GM13976 (cell line): ENCODE measurements at places on chromosomes 6 and 20.

DNA sequence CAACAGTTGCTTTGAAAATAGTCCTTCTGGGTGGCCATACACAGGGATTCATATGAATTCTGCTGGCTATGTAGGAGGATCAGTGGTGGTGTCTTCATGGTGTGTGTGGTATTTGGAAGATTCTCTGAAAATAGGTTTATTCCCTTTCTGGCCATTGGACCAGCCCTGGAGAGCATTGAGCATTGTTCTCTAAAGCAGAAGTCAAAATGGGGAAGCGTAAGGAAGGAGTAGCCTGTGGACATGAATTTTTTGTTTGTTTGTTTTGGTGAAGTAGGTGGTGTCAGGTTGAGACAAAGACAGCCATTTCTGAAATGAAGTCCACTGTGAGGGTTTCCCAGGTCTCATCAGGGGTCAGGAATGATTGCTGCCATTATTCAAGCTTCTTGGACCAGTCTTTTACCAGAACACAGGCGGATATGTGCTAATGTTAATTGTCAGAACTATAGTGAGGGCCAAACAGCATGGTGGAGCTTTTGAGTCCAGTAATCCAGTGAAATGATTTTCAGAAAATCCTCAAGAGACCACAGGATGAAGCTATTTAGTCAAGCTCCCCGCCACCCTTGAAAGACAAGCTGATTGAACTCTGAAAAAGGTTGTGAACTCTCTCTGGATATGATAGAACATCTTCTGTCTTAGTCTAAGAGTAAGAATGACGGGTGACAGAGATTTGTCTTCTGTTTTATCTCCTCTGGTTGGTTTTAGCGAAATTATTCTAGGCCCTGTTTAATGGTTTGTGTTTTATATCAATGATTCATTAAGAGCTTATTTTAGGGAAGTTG, 60.0 kb downstream of the DNAH8 start:
- no peak for DNase-seq

- no peak for DNase-seq
These were observed 5.5 kb downstream of the ANKEF1 start for GRCh38 chr20:10040070-10040975.

GRCh38 chr20:44861531-44862006, 23.9 kb upstream of the YWHAB start:
- DNase-seq = no peak

GRCh38 chr20:23143098-23143497, 57.0 kb upstream of the CD93 start:
- no peak for DNase-seq

DNA sequence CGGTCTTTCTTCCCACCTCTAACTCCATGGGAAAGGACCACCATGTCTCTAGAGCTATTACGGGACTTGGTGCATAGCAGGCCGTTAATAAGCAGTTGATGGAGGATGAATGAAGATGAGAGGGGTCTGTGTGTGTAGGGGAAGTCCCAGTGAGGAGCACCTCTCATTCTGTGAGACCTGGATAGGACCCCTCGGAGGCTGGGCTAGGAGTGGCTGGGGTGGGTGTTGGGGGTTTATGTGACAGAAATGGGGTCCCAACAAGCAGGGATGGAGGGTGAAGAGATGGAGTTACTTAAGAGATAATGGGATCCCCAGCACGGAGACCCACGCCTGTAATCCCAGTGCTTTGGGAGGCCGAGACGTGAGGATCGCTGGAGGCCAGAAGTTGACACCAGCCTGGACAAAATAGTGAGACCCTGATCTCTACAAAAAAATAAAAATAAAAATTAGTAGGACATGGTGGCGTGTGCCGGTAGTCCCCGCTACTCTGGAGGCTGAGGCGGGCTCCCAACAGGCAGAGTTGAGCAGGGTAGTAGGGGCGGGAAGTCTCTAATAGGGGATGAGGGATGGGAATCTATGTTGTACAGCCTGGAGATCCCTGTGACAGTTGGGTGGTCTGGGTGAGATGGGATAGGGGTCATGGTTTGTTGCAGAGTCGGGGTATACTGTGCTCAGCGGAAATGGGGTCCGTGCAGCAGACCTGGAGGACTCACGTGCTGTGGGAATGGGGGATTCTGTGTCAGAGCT, 677 bp upstream of the ZNF341 start:
- DNase-seq = no peak

GRCh38 chr6:142545147-142545546, 243.3 kb downstream of the ADGRG6 start:
- DNase-seq = no peak

DNA sequence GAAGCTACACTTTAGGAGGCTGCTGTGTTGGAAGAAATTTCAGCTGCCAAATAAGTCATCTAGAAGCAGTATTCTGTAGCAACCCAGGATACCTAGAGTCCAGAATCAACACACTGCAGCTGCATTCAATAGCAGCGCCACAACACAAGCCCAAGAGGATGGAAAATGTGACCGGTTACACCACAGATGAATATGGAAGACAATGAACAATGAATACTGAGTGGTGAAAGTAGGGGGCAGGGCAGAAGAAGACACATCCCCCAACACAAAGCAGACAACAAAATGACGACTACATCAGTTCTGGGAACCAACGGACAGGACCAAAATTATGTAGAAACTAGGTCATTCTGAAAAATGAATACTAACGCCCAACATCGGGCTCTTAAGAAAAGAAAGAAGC, 38.2 kb downstream of the KIF6 start:
- no peak for DNase-seq

GRCh38 chr6:143058987-143059386, 1.7 kb upstream of the AIG1 start:
- no peak for DNase-seq

- no peak for DNase-seq
These were observed 17.1 kb upstream of the SASH1 start for GRCh38 chr6:148325316-148326068.

DNA sequence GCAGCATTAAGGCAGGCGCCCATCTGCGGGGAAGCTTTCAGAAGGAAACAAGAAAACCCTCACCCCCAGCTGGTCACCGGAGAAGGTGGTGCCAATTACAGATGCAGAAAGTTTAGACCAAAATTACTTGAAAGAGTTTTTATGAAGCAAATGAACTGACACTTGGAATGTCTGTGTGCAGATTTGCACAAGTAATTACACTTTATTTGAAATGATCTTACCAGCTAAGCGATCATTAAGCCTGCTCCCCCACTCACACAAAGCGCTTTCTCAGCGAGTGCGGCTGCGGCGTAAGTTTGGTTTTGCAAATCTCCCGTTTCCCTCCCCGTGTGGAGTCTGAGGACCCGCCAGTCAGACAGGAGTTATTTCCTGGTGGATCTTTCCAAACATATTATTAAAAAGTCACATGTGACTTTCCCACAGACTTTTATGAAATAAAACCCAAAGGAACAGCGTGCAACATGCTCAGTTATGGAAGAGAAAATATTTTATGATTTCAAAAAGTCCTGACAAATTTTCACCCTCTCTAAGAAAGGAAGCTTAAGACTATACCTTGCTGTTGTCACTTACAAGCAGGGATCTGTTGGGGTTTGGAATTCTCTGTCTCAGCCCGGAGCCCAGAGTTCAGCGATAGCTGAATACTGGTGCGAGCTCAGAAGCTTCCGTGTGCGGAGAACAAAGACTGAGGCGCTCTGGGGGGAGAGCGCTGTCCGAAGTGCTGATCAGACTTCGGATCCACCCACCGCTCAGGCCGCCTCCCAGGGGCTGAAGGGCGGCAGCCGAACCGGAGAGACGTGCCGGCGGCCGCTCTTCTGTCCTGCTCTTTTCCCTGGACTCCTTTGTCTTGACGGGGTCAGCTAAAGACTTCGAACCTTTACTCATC, 2.7 kb upstream of the MYT1 start:
- DNase-seq = peak; percentile 76

- no peak for DNase-seq
These were observed 61.8 kb upstream of the MLN start for GRCh38 chr6:33865478-33866077.

DNA sequence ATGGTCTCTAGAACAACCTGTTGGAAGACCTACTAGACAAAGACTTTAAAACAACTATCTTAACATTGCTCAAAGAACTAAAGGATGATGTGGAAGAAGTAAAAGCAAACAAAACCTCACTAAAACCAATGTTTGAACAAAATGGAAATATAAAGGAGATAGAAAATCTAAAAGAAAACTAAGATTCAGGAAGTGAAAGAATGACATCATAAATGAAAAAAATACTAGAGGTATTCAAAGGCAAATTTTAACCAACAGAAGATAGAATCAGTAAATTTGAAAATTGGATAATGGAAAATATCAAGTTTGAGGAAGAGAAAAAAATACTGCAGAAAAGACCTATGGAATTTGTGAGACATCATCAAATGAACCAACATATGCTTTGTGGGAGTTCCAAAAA, 914.1 kb upstream of the GJE1 start:
- no peak for DNase-seq

- DNase-seq = no peak
These were observed 459.9 kb downstream of the BCKDHB start for GRCh38 chr6:80566361-80566760.

DNA sequence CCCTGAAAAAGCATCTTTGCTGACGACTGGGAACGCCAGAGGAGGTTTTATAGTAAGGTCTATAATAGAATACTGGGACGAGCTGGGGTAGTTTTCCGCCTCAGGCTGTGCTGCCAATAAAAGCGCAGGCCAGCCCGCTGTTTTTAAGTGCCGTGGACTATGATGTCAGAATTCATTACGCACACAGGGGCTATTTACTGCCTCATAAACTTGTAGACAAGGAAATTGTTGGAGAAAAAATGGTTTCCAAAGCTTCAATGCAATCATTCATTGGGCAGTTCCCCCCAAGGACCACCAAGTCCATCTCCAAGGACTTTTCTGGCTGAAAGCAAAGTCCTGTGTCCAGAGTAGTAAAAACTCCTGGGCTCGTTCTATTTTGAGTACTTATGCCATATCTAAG, 20.4 kb upstream of the FOXF2 start:
- DNase-seq = no peak

DNA sequence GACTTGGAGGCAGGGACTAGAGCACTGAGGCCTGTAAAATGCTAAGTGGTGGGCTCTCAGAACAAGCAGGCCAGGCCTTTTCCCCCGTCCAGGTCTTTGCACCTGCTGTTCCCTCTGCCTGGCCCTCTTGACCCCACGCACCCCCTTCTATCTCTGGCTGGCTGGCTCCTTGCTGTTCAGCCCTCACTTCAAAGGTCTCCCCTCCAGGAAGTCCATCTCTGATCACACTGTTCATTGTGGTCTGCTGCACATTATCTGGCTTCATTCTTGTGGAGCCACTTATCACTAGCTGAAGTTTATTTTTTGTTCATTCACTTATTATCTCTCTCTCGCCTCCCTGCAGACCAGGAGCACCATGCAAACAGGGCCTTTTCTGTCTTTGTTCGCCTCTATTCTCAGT, 24.5 kb downstream of the SLC13A3 start:
- no peak for DNase-seq

- no peak for DNase-seq
These were observed 47.5 kb downstream of the OSTM1 start for GRCh38 chr6:108027056-108027455.

GRCh38 chr20:33853507-33853813, 42.3 kb downstream of the CHMP4B start:
- no peak for DNase-seq

DNA sequence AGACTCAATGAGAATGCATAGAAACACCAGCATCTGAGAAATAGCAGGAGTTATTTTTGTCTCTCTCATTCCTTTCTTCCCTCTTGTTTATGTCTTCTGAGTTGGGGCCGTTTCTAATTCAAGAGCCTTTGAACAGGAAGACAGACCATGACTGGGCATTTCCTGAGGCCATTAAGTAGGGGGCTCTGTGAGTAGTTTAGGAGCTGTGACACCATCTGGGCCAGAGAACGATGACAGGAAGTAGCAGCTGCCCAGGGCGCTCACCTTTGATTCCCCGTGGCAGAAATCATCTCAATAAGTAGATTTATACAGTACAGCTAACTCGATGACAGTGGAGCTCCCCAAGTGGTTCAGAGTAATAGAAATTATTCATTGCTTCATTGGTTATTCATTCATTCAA, 298.4 kb upstream of the PLN start:
- DNase-seq = no peak

GRCh38 chr20:12695937-12696336, 312.8 kb upstream of the SPTLC3 start:
- no peak for DNase-seq

DNA sequence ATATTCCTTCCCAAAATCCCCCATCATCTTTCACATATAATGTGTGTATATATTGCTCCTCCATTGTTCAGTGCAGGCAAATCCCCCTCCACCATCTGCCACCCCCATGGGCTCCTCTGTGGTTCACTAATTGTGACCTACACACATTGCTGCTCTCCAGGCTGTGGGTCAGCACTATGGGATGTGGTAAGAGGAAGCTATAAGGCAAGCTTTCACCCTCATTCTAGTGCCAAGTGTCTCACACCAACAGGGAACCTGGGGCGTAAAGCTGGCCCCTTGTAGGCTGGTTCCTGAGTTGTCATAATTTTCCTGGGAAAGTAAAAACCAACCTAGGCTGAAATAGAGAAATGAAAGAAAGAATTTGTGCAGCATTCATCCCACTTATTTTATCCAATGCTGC, 16.8 kb downstream of the FKBP1A start:
- DNase-seq = no peak

- DNase-seq = no peak
These were observed 109.7 kb downstream of the BCAS1 start for GRCh38 chr20:53960579-53961272.

- DNase-seq = no peak
These were observed 183.4 kb downstream of the ADGRG6 start for GRCh38 chr6:142485256-142485655.

GRCh38 chr6:140773276-140773675, 1359.4 kb upstream of the GJE1 start:
- no peak for DNase-seq

GRCh38 chr6:126701676-126702560, 362.0 kb downstream of the CENPW start:
- peak; percentile 4 for DNase-seq

DNA sequence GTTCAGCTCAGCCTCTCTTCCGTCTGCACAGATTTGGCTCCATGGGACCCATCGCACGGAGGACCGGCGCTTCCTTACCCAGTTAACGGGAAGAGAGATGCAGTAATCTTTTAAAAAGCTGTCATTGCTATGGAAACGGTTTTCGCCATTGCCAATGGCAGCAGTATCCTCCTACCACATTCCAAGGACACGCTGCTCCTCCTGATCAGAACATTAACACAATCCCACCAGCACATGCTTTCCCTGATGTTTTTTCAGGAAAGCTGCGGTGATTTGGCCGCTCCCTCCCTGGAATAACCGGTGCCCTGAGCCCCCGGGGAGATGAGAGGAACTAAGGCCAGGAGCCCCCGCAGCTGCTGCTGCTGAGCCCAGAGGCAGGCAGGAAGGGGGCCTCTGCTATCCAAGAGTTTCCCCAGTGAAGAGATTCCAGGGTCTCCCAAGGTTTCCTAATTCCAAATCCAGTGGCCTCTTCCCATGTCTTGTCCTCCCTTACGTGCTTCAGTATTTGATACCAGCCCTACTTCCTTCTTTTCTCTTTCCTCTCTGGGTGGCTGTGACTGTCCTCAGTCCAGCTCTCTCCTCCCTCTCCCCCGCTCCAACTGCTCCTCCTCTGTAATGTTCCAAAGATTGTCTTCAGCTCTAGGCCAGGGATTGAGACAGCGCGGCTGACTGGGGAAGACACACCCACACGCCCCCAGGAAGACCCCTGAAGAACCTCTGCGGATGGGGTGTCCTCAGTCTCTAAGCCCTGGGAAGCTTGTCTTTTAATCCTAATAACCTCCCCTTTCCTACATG, 2.6 kb downstream of the BNIP5 start:
- no peak for DNase-seq

- DNase-seq = no peak
These were observed 28.9 kb downstream of the UTRN start for GRCh38 chr6:144314003-144314485.
